ENCODE measurements at places on chromosomes 4 and X.
A peak's percentile ranks its signal among the peaks of the same experiment; 100 is the strongest.

DNA sequence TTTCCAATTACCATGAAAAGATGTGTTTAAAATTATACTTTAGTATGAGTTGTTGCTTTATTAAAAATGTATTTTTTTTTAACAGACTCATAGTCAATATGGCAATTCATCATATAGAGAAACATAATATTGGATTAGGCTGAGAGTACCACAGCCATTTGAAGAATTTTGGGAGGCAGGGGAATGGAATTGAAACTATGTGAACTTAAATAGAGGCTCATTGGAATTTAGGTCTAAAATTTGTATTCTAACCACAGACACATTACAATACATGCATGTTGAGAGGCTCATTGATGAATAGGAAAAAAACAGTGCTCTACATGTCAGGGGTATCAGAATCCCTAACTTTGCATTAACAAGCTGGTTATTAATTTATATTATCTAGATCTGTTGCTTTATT is 269.6 kb downstream of the DKK2 start:
- ATAC-seq: no peak

GRCh38 chr4:183256343-183256742 is 63.7 kb downstream of the CLDN22 start:
- ATAC-seq: no peak

DNA sequence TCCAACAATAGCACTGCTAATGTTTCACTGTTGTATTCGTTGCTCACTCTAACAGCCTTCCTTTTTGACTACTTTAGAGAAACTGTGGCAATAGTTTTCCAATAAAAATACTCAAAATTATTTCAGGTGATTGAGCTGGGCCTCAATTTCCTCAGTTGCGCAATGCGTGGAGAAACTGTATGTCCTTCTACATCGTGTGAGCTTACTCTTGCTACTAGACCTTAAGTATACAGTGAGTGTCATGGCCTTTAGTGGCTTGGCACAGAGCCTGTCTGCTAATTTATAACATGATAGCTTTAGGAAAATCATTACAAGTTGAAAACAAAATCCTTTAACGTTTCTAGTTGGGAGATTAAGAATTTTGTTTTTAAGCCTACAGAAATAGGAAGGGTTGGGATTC is 114.5 kb downstream of the COL4A6 start:
- ATAC-seq: no peak

DNA sequence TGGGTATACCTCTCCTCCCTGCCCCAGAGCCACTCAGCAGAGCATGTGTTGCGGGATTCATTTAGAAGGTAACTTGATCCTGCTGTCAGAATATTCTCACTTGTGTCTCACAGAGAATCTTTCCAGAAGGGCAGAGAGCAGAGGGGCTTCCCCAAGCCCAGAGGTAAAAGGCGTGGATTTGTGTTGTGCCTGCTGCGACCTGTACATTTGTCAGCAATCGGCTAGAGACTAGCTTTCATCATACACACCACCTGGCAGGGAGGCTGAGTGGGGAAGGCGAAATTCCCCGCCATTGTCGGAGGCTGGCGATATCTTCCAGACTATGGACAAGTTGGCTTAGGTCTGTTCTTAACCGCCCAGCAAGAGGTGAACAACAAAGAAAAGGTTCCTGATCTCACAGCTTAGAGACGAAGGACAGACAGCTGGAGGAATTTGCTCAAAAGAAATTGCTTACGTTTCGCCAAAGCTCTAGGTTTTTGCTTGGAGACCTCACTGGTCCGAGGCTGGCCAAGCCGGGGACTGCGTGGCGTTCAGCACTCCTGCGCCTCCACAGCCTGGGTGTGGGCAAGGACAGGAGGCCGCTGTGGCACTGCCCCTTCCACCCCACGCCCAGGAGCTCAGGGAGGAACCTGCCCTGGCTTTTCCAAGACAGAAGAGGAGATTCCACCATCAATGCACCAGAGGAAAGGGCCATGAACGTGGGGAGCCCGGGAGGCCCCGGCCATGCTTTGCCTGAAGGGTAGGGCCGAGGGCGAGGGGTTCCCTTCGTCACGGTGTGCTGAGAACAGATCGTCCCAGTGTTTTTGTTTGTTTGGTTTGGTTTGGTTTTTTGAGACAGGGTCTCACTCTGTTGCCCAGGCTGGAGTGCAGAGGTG is 69.4 kb downstream of the DCTD start:
- no peak for ATAC-seq

DNA sequence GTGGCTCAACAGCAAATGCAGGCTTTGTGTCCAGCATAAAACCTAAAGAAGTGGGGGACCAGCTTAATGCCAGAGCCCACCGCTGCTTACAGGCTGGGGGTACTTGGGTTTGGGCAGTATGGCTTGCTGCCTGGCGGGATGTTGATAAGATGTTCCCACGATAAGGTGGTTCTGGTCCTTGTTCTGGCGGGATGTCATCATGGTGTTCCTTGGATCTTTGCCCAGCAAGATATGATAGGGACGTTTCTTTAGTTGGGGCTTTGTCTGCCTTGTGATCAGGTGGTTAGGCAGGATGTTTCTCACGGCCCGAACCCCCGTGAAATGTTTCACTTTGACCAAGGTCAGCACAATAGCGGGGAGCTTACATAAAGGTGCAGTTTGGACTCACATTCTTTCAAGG is 35.3 kb downstream of the PNPLA4 start:
- ATAC-seq: no peak

GRCh38 chr4:101101072-101101471 is 246.3 kb downstream of the PPP3CA start:
- no peak for ATAC-seq

- ATAC-seq: no peak
These were observed 13.1 kb downstream of the SMAD1 start for GRCh38 chr4:145494666-145495270.

- no peak for ATAC-seq
These were observed 76.0 kb upstream of the VEGFC start for GRCh38 chr4:176868676-176869075.

DNA sequence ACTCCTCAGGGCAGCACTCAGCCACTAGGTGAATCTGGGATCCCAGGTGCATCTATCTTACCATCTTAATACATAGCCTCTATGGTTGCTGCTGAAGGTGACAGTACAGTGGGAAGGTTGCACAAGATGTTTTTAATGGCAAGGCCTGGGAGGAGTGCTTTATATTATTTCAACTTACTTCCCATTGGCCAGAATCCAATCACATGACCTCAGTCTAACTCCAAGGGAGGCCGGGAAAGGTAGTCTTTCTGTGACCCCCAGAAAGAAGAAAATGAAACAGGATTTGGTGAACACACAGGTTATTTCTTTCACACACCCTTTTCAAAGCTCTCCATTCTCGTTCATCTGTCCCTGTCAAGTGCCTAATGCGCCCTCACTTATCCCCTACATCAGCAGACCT is 189.1 kb upstream of the ATP6AP2 start:
- no peak for ATAC-seq

DNA sequence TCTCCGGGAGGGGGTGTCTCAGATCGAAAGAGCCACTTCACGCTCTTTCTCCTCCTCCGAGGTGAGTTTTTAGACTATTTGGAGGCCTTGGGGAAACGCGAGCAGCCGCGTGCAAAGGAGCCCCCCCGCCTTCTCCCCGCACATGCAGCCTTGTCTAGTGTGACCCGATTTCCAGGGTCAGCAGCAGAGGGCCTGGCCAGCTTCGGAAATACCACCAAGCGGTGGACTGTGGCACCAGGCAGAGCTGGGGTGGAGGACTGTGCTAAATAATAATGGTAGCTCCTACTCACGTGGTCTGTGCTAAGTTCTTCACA is 79.3 kb upstream of the BCOR start:
- peak; percentile 10 for ATAC-seq

- no peak for ATAC-seq
These were observed 997.3 kb downstream of the ARAP2 start for GRCh38 chr4:35247047-35247446.

DNA sequence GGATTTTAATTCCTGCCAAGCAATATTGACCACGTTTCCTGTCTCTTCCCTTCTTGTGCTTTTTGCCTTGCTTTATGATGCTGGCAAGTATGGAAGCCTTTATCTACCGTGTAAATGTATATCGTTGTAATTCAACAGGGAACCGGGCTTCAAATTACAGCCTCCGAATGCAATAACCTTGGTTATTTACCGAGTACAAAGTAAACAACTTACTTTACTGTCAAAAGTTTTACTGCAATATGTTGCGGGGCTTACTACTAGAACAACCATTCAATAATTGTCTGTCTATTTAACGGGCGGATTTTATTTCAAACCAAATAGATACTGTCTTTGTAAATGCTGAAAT is 73.1 kb downstream of the PALLD start:
- ATAC-seq: no peak

GRCh38 chr4:79827283-79827682 is 245.7 kb downstream of the ANTXR2 start:
- no peak for ATAC-seq

- no peak for ATAC-seq
These were observed 73.6 kb upstream of the RBMX start for GRCh38 chrX:136953867-136954787.

DNA sequence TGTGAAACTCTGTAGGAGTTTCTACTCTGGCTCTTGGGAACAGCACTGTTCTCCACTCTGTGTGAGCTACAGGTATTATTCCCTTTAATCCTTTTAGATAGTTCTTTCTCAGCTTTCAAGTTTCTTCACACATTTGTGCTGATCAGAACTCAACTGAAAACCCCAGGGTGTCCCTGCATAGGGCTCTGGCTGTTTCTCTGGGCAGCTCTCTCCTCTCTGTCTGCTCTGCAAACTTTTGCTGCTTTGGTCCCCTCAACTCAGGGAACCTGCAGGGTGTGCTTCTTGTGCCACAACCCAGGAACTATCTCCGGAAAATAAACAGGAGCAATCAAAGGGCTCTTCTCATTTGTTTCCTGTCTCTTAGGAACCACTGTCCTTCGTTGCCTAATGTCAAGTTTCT is 196.6 kb upstream of the GABRA2 start:
- no peak for ATAC-seq

DNA sequence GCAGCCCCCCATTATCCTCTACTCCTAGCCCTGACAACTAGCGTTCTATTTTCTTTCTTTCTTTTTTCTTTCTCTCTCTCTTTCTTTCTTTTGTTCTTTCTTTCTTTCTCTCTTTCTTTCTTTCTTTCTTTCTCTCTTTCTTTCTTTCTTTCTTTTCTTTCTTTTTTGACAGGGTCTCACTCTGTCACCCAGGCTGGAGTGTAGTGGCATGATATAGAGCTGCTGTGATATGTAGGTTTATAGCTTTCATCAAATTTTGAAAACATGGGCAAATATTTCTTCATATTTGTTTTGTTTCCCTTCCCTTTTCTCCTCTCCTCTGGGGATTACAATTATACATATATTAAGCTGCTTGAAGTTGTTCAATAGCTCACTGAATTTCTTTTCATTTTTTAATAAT is 39.1 kb upstream of the LONRF3 start:
- no peak for ATAC-seq

DNA sequence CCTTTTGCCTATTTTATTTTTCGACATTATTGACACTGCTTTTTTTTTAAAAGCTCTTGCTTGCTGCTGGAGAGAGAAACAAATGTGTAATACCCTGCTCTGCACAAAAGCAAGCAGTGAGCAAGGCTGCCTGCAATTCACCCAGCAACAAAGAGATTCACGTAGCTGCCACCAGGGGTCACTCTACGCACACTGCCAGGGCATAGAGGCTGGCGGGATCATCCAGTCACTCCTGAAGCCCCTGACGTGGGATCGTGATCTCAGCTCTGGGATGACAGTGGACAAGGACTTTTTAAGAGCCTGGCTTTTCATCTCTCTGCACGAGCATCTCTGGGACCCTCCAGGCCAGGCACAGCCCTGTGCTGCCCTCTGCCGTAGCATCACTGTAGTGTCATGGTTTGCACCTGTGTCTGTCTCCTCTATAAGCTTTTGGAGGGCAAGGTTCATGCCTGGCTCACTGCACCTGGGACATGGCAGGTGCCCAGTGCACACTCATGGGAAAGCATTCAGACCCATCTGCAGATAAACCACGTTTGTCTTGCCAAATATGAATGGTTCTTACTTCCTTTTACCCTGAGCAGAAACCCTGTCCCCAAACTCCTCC is 19.8 kb downstream of the C4orf50 start:
- peak; percentile 43 for ATAC-seq

DNA sequence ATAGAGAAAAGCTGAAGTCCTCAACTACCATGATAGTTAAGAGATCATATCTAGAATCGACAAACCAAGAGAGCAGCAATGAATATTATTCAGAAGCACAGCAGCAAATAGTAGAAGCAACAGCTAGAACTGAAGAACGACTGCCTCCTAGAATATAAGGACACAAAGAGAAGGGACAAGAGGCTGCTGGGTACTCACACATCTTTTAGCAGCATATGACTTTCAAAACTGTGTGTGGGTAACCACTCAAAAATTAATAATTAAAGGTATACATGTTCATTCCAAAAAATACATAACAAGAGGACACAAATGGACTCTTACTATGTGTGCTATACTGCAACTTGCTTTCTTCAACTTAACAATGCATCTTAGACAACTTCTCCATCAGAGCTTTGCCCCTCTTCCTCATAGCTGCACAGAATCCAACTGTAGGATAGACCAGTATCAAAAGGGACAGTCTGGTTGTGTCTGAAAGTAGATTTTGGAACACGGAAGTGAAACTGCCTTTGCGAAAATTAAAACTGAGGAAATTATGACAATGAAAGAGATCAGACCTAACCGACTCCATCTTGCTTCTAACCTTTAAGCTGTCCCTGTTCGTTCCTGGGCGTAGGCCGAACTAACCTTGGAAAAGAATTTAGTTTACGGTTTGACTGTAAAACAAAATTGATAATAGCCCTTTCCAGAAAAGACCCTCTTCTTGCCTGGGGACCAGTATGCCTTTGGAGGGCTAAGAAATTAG is 125.7 kb downstream of the SH3KBP1 start:
- ATAC-seq: no peak

GRCh38 chr4:110970642-110971041 is 347.8 kb upstream of the PITX2 start:
- no peak for ATAC-seq

DNA sequence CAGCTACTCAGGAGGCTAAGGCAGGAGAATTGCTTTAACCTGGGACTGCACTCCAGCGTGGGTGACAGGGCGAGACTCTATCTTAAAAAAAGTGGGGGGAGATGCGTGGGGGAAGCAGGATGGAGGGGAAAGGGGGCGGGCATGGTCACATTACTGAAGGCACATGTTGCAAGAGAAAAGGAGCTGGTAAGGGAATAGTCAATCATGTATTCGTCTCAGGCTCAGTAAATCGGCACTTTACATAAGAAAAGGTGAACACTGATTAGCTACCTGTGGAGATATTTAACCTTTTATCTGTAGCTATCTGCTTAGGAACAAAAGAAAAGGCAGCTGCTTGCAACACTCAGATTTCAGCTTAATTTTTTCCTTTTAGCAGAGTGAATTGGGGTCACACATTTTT is 132.5 kb downstream of the PLS3 start:
- ATAC-seq: no peak

- peak; percentile 47 for ATAC-seq
These were observed 15.3 kb downstream of the GPR174 start for GRCh38 chrX:79159800-79160199.

DNA sequence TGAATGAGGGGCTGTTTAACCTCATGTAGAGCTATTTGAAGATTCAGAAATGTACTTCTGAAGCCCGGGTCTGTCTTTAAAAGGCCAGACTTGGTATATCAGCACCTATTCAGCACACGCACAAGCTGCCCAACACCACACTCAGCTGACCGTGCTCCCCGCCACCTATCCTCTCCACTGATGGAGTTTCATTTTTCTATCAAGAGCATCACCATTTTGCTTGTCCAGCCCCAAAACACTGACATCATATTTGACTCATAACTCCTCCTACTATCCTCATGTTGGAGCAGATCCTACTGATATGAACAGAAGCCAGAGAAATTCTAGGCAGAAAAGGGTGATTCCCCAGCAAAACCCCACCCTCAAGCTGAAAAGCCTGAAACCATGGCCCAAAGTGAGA is 100.3 kb downstream of the SORBS2 start:
- ATAC-seq: no peak

All from activated CD4-positive, CD25-positive, alpha-beta regulatory T cell treated with anti-CD3 and anti-CD28 coated beads, Interleukin-2, amount 50 U/mL, for 24 hours (primary cell).